H1 (cell line): ENCODE measurements at places on chromosomes 2 and 18. TPM values are rescaled to one million over a fixed set of nuclear protein-coding genes. Genes with fewer than 3 reads are reported as not detected.

GRCh38 chr2:226573158-226573557 lies 226.5 kb downstream of the IRS1 start:
- no peaks in the 10 kb centered on the region for H3K36me3 ChIP-seq
- no peaks in the 10 kb centered on the region for H3K27me3 ChIP-seq
- H3K4me3 ChIP-seq: no peak overlapping the region

DNA sequence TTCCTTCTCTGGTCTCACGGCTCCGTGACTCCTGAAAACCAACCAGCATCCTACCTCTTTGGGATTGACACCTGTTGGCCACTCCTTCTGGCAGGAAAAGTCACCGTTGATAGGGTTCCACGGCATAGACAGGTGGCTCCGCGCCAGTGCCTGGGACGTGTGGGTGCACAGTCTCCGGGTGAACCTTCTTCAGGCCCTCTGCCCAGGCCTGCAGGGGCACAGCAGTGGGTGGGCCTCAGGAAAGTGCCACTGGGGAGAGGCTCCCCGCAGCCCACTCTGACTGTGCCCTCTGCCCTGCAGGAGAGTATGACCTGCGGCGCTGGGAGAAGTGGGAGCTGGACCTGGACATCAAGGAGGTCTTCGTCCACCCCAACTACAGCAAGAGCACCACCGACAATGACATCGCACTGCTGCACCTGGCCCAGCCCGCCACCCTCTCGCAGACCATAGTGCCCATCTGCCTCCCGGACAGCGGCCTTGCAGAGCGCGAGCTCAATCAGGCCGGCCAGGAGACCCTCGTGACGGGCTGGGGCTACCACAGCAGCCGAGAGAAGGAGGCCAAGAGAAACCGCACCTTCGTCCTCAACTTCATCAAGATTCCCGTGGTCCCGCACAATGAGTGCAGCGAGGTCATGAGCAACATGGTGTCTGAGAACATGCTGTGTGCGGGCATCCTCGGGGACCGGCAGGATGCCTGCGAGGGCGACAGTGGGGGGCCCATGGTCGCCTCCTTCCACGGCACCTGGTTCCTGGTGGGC lies 10.0 kb downstream of the PROC start:
- H3K4me1 ChIP-seq: 0 out of 2 replicates have a peak, but pooled peaks cover 5% of the 10 kb centered on the region
- H3K36me3 ChIP-seq: no peaks in the 10 kb centered on the region
- no peak overlapping the region for H3K27ac ChIP-seq
- no peak overlapping the region for H3K4me3 ChIP-seq
- H3K27me3 ChIP-seq: peaks cover 11% of the 10 kb centered on the region
- DNase-seq: no peak

DNA sequence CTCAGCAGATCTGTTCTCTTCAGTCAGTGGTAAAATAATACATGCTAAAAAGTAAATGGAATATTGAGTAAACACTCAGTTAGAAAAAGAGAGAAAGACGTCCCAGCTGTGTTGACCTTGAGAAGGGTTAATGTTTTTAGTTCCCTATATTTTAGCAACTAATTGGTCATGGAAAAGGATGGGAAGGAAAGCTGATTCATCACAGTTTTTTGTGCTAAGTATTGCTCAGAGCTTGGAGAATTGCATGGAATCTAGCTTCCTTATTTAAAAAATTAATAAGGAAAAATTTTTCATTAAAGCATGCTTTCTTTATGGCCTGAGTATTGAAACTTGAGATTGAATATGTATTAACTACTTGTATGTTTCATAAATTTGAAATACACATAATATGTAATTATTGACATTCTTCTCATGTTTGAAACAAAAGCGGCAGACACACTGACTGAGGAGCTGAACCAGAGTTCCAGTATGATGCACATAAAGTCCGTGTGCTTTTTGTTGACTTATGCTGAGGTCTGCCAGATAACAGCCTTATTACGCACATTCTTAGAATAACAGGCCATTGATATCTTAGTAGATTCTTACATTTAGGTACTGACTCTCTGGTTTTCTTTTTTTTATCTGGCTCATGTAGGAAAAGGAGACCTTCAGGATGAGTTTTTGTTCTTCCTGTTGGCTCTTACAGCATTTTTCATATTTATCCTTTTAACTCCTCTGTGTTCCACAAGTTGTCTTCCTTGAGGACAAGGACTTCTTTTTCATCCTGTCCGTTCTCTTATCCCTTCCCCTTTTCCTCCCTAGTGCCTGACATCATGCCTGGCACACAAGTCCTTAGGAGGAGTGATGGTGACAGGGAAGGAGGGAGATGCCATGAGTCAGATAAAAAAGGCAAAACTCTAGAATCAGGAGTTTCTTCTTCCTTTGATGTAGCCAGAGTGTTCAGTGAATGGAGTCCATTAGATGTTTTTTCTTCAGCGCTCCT lies 194.1 kb downstream of the PTPRM start:
- no peaks in the 10 kb centered on the region for H3K27me3 ChIP-seq
- no peak for DNase-seq
- no peaks in the 10 kb centered on the region for H3K36me3 ChIP-seq

Gene CROCC2
- total RNA-seq: not detected in 2 replicates

Gene COQ10B
- total RNA-seq: 17.0 and 17.3 TPM in 2 replicates
